Progenitor cell of endocrine pancreas (in vitro differentiated cells): ENCODE measurements at places on chromosomes 1 and 21. TPM values are rescaled to one million over a fixed set of nuclear protein-coding genes. Genes with fewer than 3 reads are reported as not detected.
A peak's percentile ranks its signal among the peaks of the same experiment; 100 is the strongest.

Gene RAB42
- total RNA-seq, result 0.65 and 2.1 TPM in 2 replicates

Gene RHOU
- 54.4 and 56.3 TPM in 2 replicates for total RNA-seq

Gene SAMD11
- 42.9 and 53.9 TPM in 2 replicates for total RNA-seq

Gene PLA2G2C
- not detected in 2 replicates for total RNA-seq

Gene SMIM11
- 5.9 and 22.7 TPM in 2 replicates for total RNA-seq

Gene RHBDL2
- not detected in 2 replicates for total RNA-seq

Gene CHD5
- 0.58 and 0.77 TPM in 2 replicates for total RNA-seq

DNA sequence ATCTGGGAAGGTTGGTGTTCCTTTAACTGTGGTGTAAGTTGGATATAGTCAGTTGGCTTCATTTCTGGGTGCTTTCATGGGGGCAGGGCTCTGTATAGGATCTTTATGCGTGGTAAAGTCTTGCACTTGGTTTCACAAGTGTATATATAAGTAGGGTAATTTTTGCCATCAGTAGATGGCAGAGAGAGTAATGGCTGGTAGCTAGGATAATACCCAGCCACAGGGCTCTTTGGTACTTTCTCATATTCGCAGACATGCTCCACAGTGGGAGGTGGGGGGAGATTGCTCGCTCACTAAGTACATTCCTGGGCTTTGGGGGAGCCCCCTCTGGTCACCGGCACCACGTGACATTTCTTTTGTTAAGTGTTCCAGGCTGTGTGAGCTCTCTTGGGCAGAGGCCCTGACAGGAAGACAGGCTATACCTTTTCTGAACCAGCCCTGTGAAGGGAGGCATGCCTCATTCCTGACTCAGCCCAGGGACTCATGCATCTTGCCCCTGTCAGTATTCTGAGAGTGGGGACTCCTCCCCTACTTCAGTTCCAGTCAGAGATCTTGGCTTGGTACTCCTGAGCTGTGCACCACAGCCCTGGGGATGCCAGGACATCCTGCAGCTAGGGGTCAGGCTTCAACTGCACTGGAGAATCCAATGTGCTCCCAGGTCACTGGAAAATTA is 37.6 kb downstream of the FCRL2 start:
- no peaks in the 10 kb centered on the region for H3K4me1 ChIP-seq
- H3K4me3 ChIP-seq, result no peak overlapping the region
- H3K27me3 ChIP-seq, result no peaks in the 10 kb centered on the region
- peak overlapping the region; percentile 33 for H3K27ac ChIP-seq
- no peaks in the 10 kb centered on the region for H3K36me3 ChIP-seq
- no peak for DNase-seq

DNA sequence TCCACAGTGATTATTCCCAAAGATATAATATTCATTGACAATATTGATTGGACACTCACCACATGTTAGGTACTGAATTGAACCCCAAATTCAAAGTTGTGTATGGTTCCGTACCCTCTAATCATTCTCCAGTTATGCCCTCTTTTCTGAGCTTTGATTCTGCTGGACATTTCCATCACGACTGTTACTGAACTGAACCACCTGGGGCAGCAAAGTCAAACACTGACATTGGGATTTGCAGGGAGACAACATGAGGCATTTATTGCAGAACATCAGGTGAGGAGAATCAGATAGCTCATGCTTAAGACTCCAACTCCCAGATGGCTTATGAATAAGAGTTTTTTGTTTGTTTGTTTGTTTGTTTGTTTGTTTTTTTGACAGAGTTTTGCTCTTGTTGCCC is 420.9 kb downstream of the DISC1 start:
- no peaks in the 10 kb centered on the region for H3K36me3 ChIP-seq
- peaks cover 6% of the 10 kb centered on the region for H3K4me1 ChIP-seq
- no peak overlapping the region for H3K27ac ChIP-seq
- no peak overlapping the region for H3K4me3 ChIP-seq
- peaks cover 40% of the 10 kb centered on the region for H3K27me3 ChIP-seq
- DNase-seq, result no peak

GRCh38 chr1:46807046-46807972 is 8.5 kb downstream of the CYP4B1 start:
- H3K4me3 ChIP-seq, result no peak overlapping the region
- no peaks in the 10 kb centered on the region for H3K27me3 ChIP-seq
- no peaks in the 10 kb centered on the region for H3K36me3 ChIP-seq

- H3K4me1 ChIP-seq, result peaks cover 13% of the 10 kb centered on the region
- H3K27ac ChIP-seq, result peak overlapping the region; percentile 95
- no peaks in the 10 kb centered on the region for H3K27me3 ChIP-seq
Observed at GRCh38 chr1:42847111-42847595, 740 bp downstream of the ZNF691 start.

DNA sequence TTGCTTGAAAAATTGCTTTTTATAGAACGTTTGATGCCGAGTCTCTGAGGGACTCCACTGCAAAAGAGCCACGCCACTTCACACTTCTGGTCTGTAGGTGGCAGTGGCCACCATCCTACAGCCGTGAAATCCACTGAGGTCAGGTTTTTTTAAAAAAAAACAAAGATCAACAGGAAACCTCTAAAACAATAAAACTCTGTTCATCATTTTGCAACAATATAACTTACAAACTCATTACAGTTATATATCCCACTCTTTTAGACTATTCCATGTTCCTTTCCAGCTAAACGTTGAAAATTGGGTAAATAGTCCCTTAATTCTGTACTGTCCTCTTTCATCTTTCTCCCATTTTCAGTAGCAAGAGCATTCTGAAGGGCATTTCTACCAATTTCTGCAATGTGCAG is 64.6 kb upstream of the FMN2 start:
- DNase-seq, result peak; percentile 23
- no peak overlapping the region for H3K27ac ChIP-seq

GRCh38 chr1:204152310-204153044 is 633 bp upstream of the ETNK2 start:
- H3K27me3 ChIP-seq, result peaks cover 30% of the 10 kb centered on the region
- H3K36me3 ChIP-seq, result no peaks in the 10 kb centered on the region
- H3K27ac ChIP-seq, result no peak overlapping the region
- H3K4me1 ChIP-seq, result no peaks in the 10 kb centered on the region
- no peak for DNase-seq

GRCh38 chr1:214146523-214146922 is 134.4 kb upstream of the SMYD2 start:
- no peaks in the 10 kb centered on the region for H3K27me3 ChIP-seq
- H3K4me3 ChIP-seq, result no peak overlapping the region
- H3K4me1 ChIP-seq, result peaks cover 11% of the 10 kb centered on the region
- no peak overlapping the region for H3K27ac ChIP-seq
- no peaks in the 10 kb centered on the region for H3K36me3 ChIP-seq

GRCh38 chr1:88247666-88248065 is 436.4 kb upstream of the PKN2 start:
- no peak overlapping the region for H3K27ac ChIP-seq
- no peak for DNase-seq
- H3K4me1 ChIP-seq, result peaks cover 14% of the 10 kb centered on the region
- H3K27me3 ChIP-seq, result no peaks in the 10 kb centered on the region
- no peak overlapping the region for H3K4me3 ChIP-seq

GRCh38 chr21:29763674-29764073 is 176.1 kb downstream of the GRIK1 start:
- H3K36me3 ChIP-seq, result no peaks in the 10 kb centered on the region
- no peaks in the 10 kb centered on the region for H3K4me1 ChIP-seq
- H3K27ac ChIP-seq, result no peak overlapping the region
- peaks cover 9% of the 10 kb centered on the region for H3K27me3 ChIP-seq
- DNase-seq, result no peak

- H3K27me3 ChIP-seq, result no peaks in the 10 kb centered on the region
- no peaks in the 10 kb centered on the region for H3K4me1 ChIP-seq
- DNase-seq, result no peak
- no peak overlapping the region for H3K4me3 ChIP-seq
- no peaks in the 10 kb centered on the region for H3K36me3 ChIP-seq
Observed at GRCh38 chr21:40254540-40255465, 387.6 kb downstream of the PCP4 start.

DNA sequence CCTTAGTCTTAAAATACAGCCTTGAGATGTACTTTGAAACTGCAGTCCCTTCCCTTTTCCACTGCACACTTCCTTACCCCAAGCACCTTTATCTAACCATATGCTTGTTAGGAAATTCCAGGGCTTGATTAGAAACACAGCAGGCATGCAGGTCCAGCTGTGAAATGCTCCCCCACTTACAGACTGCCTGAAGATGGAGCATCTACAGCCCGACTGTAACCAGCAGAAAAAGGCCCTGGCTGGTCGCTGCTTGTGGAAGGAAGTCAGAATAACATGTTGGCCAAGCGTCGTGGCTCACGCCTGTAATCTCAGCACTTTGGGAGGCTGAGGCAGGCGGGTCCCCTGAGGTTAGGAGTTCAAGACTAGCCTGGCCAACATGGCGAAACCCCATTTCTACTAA is 37.2 kb downstream of the VN1R5 start:
- H3K27ac ChIP-seq, result no peak overlapping the region
- peaks cover 6% of the 10 kb centered on the region for H3K4me1 ChIP-seq
- H3K36me3 ChIP-seq, result peaks cover 8% of the 10 kb centered on the region
- H3K27me3 ChIP-seq, result peaks cover 5% of the 10 kb centered on the region
- no peak for DNase-seq
- H3K4me3 ChIP-seq, result no peak overlapping the region

DNA sequence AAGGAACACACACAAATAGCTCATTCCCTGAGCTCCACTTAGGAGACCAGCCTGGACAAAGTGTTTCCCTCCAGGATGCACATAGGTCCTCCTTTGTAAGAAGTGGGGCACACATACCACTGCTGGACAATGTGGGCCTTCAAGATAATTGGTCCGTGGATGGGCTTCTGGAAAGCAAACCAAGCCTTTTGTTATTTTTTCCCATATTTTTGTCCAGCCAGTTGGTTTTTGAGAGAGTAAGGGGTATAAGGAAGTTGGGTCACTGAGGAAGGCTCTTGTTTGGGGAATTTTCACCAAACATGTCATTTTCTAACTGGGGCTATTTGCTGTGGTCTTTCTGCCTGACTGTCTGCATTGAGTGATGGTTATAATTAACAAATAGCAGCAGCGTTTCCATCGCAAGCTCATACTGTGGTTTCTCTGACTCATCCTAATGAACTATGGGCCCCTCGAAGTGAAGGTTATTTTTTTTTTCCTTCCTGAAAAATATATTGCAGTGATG is 306.3 kb upstream of the DUSP10 start:
- no peak overlapping the region for H3K4me3 ChIP-seq
- H3K27ac ChIP-seq, result no peak overlapping the region
- DNase-seq, result no peak
- no peaks in the 10 kb centered on the region for H3K27me3 ChIP-seq

GRCh38 chr1:241888232-241888631 is 40.2 kb downstream of the EXO1 start:
- DNase-seq, result no peak
- no peaks in the 10 kb centered on the region for H3K27me3 ChIP-seq
- H3K4me1 ChIP-seq, result no peaks in the 10 kb centered on the region
- no peak overlapping the region for H3K4me3 ChIP-seq
- no peak overlapping the region for H3K27ac ChIP-seq
